ENCODE measurements at places on chromosomes 1 and 21.

- ATAC-seq, result no peak
These were observed 8.7 kb upstream of the COX20 start for GRCh38 chr1:244826712-244827111.

- no peak for ATAC-seq
These were observed 1809.6 kb downstream of the BRINP3 start for GRCh38 chr1:188668083-188668482.

- ATAC-seq, result no peak
These were observed 43.2 kb downstream of the HIVEP3 start for GRCh38 chr1:41875487-41875886.

- ATAC-seq, result no peak
These were observed 11.7 kb downstream of the RNU5D-1 start for GRCh38 chr1:44719318-44719717.

- no peak for ATAC-seq
These were observed 9.9 kb downstream of the SZRD1 start for GRCh38 chr1:16376971-16377370.

DNA sequence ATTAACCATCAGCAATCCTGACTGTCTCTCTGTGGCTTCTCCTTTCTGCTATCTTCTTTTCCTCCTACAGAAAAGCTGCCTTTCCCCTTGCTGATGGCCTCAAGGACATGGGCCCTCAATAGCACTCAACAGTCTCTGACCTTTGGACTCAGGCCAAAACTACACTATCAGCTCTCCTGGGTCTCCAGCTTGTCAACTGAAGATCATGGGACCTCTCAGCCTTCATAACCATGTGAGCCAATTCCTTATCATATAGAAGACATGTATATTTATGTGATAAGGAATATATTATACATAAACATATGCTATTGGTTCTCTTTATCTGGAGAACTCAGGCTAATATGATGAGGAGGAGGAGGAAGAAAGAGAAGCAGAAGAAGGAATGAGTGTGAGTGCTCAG lies 91.8 kb upstream of the GJB5 start:
- ATAC-seq, result no peak

DNA sequence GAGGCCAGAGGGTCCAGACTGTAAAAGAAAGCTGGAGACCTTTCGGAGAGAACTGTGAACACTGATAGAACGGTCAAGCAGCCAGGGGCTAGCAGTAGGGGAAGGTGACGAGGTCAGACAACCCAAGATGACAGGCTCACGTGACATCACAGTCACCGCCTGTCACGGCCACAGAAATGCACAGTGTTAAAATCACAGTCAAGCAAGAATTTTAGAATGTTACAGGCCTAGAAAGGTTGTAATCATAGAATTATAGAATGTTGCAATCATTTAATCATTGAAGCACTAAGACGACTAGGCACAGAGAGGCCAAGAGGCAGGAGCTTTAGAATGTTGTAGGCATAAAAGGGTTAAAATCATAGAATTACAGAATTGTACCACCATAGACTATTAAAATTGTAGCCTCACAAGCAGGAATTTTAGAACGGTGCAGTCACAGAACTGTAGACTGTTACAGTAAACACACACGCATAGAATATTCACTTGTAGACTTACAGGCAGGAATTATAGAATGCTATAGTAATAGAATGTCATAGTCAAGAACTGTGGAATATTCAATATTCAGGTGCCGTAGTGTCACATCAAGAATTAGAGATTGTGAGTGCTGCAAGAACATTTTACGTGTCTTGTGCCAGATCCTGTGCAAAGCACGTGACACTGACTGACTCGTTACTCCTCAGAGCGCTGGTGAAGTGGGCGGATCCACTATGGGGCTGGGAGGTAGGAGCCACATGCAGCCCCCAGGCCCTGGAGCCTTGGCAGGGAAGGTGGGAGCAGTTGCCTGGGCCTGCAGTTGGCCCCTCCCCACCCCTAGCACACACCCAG lies 118.1 kb downstream of the EPHB2 start:
- no peak for ATAC-seq

- no peak for ATAC-seq
These were observed 31.8 kb downstream of the CLEC20A start for GRCh38 chr1:178465011-178465410.

DNA sequence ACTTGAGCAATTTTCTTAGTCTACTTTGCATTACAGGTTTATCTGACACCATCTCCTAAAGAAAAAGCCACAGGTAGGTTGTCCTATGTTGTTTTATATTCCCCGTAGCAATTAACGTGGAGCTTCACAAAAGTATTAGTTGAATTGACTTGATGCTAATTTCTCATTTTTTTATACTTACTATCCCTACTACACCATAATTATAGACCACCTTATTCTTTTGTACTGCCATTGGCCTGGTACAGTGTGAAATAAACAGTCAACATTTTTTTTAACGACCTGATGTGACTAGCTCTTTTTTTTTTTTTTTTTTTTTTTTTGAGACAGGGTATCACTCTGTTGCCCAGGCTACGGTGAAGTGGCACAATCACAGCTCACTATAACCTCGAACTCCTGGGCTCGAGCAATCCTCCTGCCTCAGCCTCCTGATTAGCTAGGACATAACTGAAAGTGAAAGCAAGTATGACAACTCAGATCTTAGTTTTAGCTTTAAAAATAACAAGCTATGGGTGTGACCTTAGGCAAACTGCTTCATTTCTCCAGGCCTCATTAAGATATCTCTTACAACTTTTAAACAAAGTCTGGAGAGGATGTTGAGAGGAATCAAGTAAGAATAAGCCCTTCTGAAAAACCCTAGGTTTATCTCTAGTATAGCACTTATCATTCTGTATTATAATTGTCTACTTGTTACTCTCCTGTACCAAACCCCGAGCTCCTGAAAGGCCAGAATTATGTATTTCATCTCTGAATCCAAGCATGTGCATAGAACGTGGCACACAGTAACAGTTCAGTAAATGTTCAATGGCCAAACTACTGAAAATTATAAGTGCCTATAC lies 49.5 kb downstream of the LUZP1 start:
- ATAC-seq, result peak; percentile 80

DNA sequence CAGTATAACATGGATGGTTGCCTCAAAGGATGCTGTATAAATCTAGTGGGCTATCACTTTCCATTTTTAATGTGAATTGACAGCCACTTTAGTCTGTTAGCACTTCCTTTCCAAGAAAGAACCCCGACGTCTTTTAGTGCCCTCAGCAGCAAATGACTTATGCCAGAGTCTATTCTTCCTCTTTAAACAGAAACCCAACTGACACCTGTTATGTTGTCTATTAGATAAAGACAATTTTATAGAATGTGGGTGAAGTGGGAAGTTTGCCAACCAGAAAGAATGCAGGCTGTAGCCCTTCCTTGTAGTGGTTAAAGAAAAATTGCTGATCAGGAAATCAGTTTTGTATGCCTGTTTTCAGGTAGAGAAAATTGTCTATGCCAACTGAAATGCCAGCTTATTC lies 344.9 kb downstream of the ZNF326 start:
- no peak for ATAC-seq

GRCh38 chr1:234973426-234974250 lies 155.0 kb downstream of the TOMM20 start:
- no peak for ATAC-seq

GRCh38 chr21:37356706-37357105 lies 9.9 kb upstream of the DYRK1A start:
- no peak for ATAC-seq

DNA sequence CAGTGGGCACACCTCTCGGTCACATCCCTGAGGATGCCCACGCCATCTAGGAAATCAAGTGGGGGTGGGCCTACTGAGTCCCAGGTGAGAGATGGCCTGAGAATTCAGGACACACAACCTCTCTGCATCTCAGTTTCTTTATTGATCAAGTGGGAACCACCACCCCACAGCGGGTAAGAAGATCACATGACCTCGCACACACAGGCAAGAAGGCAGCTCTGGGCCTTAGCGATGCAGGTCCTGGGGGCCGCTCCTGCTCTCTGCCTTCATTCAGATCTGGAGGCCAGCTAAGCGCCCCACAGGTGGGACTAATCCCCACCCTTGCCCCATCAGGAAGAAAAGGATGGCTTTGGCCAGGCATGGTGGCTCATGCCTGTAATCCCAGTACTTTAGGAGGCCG lies 63.2 kb downstream of the PGBD5 start:
- no peak for ATAC-seq

GRCh38 chr1:15042866-15043265 lies 110.7 kb upstream of the TMEM51 start:
- ATAC-seq, result no peak

- peak; percentile 27 for ATAC-seq
These were observed 6.8 kb downstream of the MIER1 start for GRCh38 chr1:66931590-66931989.

- no peak for ATAC-seq
These were observed 46.0 kb upstream of the SLC19A1 start for GRCh38 chr21:45588086-45588825.

DNA sequence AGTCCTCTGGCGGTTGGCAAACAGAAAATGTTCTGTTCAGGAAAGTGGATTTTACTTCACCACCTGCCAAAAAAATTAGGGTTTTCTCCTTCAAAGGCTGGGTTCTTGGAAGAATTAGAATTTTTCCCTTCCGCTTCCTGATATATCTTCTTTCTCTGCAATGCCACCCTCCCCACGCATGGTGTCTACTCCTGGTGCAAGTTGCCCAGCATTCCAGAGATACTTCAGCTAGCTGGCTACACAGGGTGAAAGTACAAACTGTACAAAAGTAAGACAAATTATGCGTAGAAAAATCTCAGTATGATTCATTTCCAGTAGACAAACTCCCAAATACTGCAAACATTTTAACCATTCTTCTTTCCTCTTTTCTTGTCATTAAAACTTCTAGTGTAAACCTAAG lies 430.1 kb upstream of the ESRRG start:
- ATAC-seq, result no peak

DNA sequence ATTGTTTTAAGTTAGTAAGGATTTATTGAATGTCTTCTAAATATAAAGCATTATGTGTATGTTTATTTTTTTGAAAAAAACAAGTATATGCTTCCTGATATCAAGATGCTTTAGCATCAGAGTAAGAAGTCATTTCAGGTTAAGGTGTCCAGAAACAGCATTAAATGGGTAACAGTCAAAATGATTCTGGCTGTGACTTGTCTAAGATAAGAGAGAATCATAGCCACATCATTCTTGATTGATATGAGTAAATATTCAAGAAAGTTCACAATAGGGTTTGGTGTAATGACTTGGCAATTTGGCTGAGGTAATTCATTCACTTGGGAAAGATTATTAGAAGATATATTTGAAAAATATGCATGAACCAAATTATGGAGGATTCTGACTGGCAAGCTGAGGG lies 193.8 kb downstream of the DPYD start:
- ATAC-seq, result no peak

DNA sequence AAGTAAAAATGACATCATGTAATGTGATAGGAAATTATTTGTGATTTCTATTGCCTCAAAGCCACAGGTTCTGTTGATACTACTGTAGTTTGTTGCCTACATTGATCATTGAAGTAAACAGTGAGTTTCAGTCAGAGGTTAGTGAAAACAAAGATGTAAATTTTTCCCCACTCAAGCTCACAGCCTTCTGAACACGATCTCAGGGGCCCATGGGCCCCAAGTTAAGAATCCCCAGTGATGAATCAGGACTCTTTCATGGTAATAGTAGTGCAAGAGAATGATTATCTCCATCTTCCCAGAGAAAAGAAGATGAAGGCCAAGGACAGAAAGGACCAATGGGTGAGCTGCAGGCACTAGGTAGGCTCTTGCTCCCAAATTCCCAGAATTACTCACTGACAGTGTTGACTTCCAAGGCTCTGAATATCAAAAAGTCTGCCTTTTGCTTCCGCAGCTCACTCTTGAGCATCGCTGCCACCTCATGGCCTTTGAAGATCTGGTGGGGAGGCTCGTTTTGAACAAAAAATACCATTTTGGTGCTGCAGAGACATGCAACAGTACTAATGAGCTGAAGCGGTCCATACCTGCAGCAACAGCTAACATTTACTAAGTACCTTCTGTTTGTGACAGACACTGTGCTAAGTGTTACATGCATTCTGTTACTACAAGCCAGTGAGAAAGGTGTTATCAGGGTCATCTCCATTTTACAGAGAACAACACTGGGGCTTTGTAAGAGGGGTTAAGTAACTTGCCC lies 113.3 kb downstream of the KIAA0319L start:
- ATAC-seq, result peak; percentile 55

- no peak for ATAC-seq
These were observed 434.0 kb upstream of the NR5A2 start for GRCh38 chr1:199593475-199593874.

DNA sequence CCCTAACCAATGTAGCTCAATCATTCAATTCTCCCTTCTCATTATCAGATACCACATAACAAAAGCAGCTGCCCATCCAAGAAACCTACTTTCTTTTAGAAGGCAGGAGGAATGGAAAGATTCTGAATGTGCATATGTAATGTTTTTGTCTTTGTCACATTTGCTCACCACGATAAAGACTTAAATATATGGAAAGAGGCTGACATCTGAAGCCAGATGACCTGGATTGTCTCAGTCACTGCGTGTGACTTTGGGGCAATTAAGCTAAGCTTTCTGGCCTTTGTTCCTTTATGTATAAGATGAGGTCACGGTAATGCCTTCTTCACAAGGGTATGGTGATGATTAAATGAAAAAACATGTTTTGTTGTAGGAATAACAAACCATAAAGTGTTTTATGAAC lies 42.6 kb downstream of the LRRC52 start:
- no peak for ATAC-seq

DNA sequence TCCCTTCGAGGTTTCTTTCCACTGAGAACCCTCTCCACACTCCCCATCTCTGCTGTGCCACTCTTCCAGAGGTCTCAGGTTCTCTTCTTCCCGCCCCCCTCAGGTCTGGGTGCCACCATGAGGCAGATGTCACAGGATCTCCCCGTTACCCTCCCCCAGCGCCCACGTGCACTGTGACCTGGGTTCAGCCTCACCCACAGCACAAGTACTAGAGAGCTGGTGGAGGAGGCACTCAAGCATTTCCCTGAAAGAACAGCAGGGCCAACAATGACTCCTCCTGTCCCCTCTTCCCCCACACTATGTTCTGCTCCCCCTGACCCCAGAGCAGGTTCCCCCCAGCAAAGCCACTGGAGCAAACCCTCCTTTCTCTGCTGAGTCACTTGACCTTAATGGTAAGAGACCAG lies 14.3 kb downstream of the PLEKHA6 start:
- ATAC-seq, result no peak

GRCh38 chr1:23790696-23791515 lies at the start of gene LYPLA2:
Gene LYPLA2, plus strand, starts transcription at chr1:23791145. Its CDS starts 1,538 bp downstream, at chr1:23792683.
- ATAC-seq, result peak; percentile 95

DNA sequence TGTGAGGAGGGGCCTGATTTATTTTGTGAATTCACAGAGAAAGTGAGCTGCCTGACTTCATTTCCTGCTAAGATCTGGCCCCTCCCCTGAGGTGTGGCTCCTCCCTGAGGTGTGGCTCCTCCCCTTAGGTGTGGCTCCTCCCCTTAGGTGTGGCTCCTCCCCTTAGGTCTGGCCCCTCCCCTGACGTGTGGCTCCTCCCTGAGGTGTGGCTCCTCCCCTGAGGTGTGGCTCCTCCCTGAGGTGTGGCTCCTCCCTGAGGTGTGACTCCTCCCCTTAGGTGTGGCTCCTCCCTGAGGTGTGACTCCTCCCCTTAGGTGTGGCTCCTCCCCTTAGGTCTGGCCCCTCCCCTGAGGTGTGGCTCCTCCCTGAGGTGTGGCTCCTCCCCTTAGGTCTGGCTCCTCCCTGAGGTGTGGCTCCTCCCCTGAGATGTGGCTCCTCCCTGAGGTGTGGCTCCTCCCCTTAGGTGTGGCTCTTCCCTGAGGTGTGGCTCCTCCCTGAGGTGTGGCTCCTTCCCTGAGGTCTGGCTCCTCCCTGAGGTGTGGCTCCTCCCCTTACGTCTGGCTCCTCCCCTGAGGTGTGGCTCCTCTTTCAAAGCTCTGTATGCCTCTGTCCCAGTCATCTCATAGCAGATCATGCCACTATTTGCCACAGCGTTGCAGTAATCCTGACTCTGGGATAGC lies 26.9 kb upstream of the LRRC3 start:
- peak; percentile 78 for ATAC-seq

GRCh38 chr1:15738416-15739113 lies 2.5 kb downstream of the SLC25A34 start:
- no peak for ATAC-seq

Data from activated T-helper 17 cell treated with anti-CD3 and anti-CD28 coated beads, Interleukin-2, amount 50 U/mL, for 72 hours (primary cell).